ENCODE measurements at places on chromosomes 12 and 14. TPM values are rescaled to one million over a fixed set of nuclear protein-coding genes. Genes with fewer than 3 reads are reported as not detected.

CEP170B gene
- total RNA-seq, result 14.9 TPM

LMNTD1 gene
- total RNA-seq, result not detected

RBP5 gene
- total RNA-seq, result not detected

PDZRN4 gene
- 0.10 TPM for total RNA-seq

MAP1LC3B2 gene
- 1.8 TPM for total RNA-seq

TEDC1 gene
- total RNA-seq, result 1.2 TPM

GLT1D1 gene
- 2.3 TPM for total RNA-seq

TAS2R7 gene
- not detected for total RNA-seq

LHX5 gene
- total RNA-seq, result not detected
